ENCODE measurements at places on chromosomes 6 and 20.

DNA sequence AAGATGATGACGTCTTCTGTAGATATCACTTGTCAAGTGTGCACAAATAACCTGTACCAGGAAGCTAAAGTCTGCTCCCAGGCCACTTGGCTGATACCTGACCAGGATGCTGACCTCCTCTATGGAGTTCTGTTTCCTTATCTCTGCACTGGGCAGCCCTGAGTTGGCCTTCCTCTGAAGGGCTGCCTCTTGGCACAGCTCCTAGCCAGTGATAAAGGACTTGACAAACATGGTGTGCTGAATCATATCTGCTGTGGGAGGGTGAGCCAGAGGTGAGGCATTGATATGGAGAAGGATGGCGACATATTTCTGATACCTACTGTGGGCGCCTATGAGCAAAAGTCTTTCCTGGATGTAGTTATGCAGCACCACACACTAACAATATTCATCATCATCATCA is 32.8 kb upstream of the FOXA2 start:
- DNase-seq, result no peak

DNA sequence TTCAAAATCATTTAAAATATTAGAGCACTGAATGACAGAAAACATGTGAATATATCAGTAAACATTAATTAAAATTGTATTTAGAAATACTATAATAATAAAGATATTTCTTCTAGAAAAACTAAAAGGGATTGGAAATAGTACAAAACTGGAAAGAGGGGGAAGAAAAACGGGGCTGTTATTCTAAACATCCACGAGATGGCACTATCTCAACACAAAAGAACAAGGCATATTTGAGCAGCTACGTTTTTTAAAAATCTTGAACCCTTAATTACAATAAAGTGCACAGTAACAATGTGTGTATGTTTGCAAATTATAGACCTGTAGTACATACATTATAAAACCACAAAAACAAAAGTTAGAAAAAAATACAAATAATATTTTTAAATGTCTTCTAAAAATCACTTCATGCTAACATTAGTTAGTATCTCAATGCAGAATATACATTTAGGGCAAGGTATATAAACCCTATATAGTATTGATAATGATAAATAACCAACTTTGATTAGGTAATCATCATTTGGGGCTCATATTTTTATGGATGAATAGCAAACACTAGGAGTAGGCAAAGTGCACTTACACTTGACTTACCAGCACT is 42.5 kb upstream of the PNISR start:
- no peak for DNase-seq

DNA sequence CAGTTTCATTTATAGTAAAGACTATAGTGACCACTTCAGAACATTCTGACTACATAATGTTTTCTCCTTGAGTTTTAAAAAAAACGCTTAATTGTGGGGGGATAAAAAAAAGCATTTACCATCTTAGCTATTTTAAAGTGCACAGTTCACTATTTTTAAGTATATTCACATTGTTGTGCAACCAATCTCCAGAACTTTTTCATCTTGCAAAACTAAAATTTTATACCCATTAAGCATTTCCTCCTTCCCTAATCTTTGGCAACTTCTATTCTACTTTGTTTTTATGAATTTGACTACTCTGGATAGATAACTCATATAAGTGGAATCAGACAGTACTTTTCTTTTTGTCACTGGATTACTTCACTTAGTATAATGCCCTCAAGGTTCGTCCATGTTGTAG is 62.3 kb downstream of the FKBP5 start:
- DNase-seq, result no peak

- no peak for DNase-seq
Observed at GRCh38 chr6:100719883-100720682, 161.0 kb downstream of the ASCC3 start.

GRCh38 chr6:134546962-134547645 is 229.2 kb upstream of the SGK1 start:
- no peak for DNase-seq

GRCh38 chr20:23091721-23092383 is 5.7 kb upstream of the CD93 start:
- no peak for DNase-seq

GRCh38 chr6:6696867-6697531 is 108.5 kb downstream of the LY86 start:
- peak; percentile 70 for DNase-seq

- no peak for DNase-seq
Observed at GRCh38 chr6:79570129-79571029, 33.1 kb upstream of the LCA5 start.

- DNase-seq, result no peak
Observed at GRCh38 chr6:77231438-77232305, 231.6 kb downstream of the HTR1B start.

DNA sequence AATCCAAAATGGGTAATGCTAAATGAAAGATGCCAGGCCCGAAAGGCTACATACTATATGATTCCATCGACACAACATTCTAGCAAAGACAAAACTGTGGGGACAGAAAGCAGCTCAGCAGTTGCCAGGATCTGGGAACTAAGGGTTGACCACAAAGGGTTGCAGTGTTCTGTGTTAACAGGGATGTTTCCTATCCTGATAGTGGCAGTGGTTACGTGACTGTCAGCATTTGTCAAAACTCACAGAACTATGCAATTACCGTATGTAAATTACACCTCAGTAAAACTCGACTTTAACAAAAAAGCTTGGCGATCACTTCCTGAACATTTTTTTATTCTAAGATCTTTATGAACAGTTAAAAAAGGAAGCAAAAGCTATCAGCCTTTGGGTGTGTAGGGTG is 83.9 kb downstream of the BANF2 start:
- no peak for DNase-seq

DNA sequence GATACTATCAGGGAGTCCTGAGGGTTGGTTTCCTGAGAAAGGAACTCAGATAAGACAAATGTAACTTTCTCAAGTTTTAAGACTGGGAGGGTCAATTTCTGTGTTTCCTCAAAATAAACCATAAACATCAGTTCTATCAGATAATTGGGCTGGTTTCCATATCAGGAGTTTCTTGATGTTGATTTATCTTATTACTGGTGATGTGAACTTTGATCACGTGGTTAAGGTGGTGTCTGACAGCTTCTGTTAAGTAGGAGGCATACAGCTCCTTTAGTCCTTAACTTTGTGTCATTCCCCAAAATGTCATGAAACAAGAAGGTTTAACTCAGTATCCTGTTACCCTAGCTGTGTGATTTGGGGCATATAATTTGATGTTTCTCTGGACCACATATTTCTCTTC is 145.2 kb downstream of the ZNF217 start:
- DNase-seq, result no peak

- DNase-seq, result no peak
Observed at GRCh38 chr6:64293298-64293697, 657.7 kb downstream of the PHF3 start.

- no peak for DNase-seq
Observed at GRCh38 chr6:157985378-157986155, 3.9 kb downstream of the SYNJ2 start.

DNA sequence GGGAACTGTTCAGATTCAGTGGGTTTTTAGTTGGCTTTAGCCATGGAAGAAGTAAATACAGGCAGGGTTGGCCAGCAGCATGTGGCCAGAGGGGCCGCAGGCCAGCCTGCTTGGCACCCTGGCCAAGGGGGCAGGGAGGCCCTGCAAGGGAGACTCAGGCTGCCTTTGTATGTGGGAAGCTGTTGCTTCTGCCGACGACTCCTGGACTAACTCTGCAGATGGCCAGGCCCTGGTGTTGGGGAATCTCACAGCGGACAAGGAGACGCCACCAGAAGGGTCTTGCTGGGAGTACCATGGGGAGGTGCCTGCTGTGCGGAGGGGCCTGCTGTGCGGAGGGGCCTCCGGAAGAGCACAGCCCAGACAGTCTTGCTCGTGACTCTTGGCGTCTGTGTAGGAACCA is 25.2 kb downstream of the PYGB start:
- peak; percentile 4 for DNase-seq

DNA sequence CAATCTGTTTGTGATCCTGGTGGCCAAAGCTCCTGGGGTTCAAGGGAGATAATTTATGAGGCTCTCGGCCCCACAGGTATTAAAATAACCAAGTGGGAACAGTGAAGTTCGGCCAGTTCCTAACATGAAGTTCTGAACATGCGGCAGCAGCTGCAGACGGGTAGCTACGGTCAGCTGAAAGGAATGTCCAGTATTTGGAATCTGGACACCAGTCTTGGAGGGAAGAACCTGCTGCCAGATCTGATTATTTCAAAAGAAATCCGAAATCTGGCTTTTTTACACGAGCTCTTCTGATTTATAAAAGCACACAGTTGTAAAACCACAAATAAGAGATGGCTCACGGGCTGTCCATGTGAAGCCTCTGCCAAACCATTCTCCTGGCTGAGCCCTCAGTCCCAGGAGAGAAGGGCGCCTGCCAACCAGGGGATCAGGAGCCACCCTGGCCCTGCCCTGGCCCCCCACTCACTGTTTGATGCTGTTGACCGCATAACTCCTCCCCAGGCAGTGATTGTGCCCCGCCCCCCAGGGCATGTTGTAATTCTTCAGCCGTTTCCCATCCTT is 28.2 kb upstream of the KCNB1 start:
- DNase-seq, result no peak

GRCh38 chr6:88142297-88142668 is 23.9 kb downstream of the CNR1 start:
- DNase-seq, result no peak

- no peak for DNase-seq
Observed at GRCh38 chr6:4610256-4610655, 165.9 kb upstream of the CDYL start.

DNA sequence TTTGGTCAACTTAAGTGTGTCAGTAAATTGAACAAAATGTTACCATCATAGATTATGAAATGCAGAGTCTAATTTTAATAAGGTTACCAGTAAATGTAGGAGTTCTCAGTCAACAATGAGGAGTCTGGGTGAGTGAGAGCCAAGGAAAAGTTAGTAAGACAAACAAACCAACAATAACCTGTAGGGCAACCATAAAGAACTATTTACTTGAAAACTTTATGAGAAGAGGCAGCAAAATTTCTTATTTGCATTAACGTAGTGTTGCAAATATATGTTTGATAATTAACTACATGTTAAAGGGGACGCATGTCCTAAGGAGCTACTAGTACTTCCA is 131.1 kb upstream of the SOX4 start:
- DNase-seq, result no peak

- DNase-seq, result no peak
Observed at GRCh38 chr6:14726816-14727493, 518.9 kb upstream of the JARID2 start.

DNA sequence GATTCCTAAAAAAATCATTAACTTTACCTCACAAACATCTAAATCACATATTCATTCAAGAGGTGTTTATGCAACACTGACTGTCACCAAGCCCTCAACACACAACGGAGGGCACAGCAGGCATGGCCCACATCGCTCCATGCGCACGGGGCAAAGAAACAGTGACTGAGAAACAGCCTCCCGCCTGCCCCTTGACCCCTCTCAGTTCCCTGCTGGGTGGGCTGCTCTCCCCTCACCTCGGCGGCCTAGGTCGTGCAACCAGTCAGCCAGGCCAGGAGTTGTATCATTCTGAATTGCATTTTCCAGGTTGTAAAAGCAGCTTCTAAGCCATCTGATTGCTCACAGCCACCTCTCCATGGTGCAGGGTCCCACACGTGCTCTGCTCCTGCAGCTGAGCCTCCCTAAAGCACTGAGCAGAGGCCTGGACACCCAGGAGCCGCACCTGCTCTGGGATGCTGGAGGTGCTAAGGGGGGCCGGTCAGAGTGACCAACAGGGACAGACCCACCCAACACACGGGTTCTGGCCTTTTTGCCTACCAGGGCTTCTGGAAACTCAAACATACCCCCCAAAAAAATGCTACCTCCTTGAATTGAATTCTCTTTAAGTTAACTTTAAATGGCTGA is 37.9 kb downstream of the TAF4 start:
- DNase-seq, result no peak
